ENCODE measurements at places on chromosomes 7 and 10. TPM values are rescaled to one million over a fixed set of nuclear protein-coding genes. Genes with fewer than 3 reads are reported as not detected.

The UCMA gene
- total RNA-seq, result not detected

GRCh38 chr7:132666071-132666773, 90.0 kb upstream of the PLXNA4 start:
- DNase-seq, result no peak

The TCERG1L gene
- total RNA-seq, result not detected

DNA sequence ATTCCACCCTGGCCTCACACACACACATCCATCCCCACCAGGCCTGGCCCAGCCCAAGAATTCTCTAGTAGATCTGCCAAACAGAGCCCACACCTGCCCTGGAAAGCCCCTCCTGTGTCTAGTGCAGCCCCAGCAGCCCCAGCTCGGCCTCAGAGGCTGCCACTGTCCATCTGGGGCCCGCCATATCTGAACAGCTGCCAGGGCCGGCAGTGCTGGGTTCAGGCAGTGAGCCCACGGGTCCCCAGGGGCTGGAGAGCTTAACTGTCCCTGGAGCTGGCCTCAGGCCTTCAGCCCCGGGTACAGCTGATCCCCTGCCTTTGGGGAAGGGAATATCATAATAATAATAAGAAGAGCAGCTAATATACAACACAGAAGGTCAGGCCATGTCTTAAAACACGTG, 574 bp downstream of the MYL10 start:
- no peak for DNase-seq

The TFEC gene
- 0.66 TPM for total RNA-seq

DNA sequence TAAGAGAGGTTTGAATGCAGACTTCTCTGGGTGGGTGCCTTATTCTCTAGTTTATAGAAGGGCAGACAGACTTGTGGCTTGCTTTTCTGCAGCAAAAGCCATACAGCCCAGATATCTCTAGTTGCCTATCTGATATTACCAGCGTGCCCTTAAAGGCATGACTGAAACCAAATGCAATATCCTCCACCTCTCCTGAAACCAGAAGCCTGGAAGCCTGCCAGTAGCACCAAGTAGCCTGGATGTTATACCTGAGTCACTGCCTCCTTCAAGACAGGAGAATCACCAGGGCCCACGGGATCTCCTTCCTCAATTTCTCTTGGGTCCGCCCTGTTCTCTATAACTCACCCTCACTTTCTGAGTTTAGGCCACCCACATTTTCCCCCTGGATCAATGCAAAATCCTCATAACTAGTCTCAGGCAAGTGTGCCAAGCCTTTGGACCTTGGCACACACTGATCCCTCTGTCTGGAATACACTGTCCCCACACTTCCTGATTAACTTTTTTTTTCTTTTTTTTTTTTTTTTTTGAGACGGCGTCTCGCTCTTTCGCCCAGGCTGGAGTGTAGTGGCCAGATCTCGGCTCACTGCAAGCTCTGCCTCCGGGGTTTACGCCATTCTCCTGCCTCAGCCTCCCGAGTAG, 638.4 kb downstream of the GALNT17 start:
- DNase-seq, result no peak

The SGPL1 gene
- total RNA-seq, result 98.9 TPM

GRCh38 chr7:86598721-86599120, 45.0 kb upstream of the GRM3 start:
- no peak for DNase-seq

The ADAM12 gene
- total RNA-seq, result 0.87 TPM

DNA sequence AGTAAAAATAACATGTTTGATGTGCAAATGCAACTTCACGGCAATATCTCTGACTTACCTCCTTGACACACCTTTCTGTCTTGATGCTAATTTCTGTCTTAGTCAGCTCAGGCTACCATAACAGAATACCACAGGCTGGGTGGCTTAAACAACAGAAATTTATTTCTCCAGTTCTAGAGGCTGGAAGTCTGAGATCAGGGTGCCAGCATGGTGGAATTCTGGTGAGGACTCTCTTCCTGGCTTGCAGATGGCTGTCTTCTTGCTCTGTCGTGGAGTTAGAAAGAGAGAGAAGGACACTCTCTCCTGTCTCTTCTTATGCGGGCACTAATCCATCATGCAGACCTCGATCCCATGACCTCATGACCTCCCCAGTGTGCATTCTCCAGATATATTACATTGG, 134.9 kb downstream of the VTI1A start:
- no peak for DNase-seq

The RPEL1 gene
- total RNA-seq, result not detected

DNA sequence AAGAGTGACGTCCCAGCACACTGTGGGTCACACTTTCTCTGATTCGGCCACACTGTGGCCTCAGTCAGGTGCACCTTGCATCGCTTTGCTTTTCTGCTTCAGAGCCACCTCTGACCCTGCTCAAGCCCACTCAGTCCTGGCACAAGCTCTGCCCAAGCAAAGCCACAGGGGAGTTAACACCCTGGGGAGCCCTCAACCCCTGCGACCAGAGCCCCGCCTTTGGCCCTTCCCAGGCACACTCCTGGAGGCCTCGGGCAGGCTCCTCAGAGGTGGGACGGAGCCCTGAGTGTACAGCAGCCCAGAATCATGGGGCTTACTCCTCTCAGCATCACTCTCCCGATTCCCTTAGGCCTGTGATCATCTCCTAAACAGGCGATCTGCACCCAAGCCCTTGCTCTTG, 71.0 kb downstream of the HIPK2 start:
- no peak for DNase-seq

DNA sequence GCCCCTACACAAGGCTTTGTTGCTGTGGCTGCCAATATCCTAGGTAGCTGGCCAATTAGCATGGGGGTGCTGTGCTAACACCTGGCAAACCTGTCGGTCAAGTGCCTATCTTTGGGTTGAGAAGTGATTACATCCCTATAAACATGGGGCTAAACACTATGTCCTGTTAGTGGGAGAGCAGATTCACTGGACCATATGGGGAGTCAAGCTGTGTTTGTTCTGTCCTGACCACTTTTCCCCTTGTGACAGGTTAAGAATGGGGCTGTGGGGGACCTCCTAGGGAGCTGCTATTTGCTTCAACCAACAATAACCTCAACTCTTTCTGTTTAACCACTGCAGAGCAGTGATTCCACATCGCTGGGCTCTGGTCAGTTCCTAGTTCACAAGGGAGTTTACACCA, 151.5 kb upstream of the AOAH start:
- DNase-seq, result no peak

The PAX4 gene
- total RNA-seq, result not detected

The ZNF736 gene
- 14.6 TPM for total RNA-seq

The BAZ1B gene
- total RNA-seq, result 86.5 TPM

DNA sequence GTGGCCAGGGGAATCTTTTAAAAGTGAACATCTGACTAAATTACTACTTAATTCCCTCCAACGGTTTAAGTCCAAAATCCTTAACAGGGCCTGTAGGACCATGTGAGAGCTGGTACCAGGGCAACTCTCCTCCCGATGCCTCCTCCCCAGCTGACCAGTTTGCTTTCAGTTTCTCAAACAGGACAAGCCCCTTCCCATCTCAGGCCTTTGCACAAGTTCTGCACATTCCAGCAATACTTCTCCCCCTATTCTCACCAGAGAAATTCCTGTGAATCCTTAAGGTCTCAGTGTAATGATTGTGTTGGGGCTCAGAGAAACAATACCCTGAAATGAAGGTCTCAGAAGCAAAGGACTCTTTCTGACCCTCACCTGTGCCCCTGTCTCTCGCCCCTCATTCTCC, 8.0 kb upstream of the CALHM1 start:
- no peak for DNase-seq

DNA sequence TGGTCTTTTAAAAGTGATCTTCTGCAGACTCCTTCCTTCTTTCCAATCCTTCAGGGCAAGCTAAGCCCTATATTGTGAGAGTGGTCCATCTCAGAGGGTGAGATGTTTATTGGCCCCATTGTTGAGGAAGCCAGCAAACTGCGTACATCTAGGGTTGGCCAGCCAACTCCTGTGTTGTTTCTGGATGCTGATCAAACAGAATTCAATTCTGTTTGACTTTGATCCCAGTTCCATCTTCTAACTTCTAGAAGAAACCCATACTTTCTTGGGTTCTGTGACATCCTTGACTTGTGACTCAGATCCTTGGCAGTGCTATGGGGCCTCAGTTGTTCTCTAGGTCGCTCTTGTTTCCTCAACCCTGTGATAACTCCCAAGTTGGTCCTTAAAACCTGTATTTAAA, 116.2 kb downstream of the LSMEM1 start:
- no peak for DNase-seq

DNA sequence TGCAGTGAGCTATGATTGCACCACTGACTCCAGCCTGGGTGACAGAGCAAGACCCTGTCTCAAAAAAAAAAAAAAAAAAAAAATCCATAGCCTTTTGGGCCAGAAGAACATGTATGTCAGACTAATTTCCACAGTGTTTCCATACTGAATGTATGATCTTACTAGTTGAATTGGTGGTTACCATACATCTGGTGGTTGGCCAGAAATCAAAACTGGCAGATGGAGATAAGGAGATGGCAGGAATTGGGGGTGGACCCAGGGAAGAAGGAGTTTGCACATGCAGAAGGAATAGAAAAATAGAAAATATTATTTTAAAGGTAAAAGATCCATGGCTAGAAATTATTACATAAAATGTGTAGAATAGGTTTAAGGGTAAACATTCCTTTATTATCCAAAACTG, 3.7 kb upstream of the ATOH7 start:
- DNase-seq, result no peak

The GNB2 gene
- 231 TPM for total RNA-seq

DNA sequence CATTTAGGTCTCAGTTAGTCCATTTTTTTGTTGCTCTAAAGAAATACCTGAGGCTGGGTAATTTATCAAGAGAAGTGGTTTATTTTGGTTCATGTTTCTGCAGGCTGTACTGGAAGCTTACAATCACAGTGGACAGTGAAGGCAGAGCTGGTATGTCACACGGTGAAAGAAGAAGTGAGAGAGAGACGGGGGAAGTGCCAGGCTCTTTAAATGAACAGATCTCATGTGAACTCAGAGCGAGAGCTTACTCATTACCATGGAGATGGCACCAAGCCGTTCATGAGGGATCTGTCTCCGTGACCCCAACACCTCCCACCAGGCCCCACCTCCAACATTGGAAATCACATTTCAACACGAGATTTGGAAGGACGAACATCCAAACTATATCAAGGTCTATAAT, 18.9 kb upstream of the PNLIPRP3 start:
- no peak for DNase-seq

- DNase-seq, result peak; percentile 90
These were observed 72.6 kb downstream of the PFKFB3 start for GRCh38 chr10:6275022-6275997.

The ZKSCAN1 gene
- total RNA-seq, result 30.9 TPM

The CDHR3 gene
- total RNA-seq, result 0.63 TPM

GRCh38 chr10:22552888-22553378, 161.4 kb downstream of the PIP4K2A start:
- no peak for DNase-seq

The NYAP1 gene
- total RNA-seq, result 0.18 TPM

GRCh38 chr7:155422151-155422550, 35.8 kb upstream of the EN2 start:
- no peak for DNase-seq

The NAT16 gene
- total RNA-seq, result not detected

DNA sequence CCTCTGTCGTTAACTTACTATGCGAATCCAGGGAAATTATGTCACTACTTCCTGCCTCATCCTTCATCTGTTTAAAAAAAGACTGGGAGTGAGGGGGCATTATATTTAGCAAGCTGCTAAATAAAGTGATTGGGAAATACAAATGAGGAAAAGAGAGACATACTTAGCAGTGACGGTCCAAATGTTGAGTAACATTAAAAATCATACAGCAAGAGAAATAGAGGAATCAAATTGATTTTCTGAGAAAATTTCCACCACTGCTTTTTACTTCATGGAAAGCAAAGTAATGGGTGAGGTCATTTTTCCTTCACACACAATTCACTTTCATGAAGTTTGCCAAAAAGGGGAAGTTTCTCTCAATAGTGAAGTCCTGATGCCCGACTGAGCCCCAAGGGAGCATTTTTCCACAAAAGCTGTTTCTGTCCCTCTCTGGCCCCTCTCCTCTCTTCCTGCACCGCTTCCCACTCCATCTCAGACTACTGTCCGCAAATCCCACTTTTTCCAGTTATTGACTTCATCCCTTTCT, 61.9 kb upstream of the ADO start:
- no peak for DNase-seq

DNA sequence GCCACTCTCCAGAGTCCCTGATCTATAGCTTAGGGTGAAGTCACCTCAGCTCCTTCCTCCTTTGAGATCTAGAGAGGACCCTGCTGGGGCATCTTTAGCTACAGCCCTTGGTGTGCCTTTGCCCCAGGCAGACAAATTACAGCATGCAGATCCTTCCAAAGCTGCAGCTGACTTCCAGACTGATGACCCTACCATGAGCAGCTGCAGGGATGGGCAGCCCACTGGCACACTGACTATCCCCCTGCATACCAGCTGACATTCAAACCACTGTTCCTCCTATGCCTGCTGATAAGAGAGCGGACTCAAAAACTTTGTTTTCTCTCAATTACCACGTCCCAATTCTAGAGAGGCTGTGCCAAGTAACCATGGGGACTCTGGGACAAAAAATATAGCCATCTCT, 70.6 kb downstream of the COL13A1 start:
- DNase-seq, result no peak

DNA sequence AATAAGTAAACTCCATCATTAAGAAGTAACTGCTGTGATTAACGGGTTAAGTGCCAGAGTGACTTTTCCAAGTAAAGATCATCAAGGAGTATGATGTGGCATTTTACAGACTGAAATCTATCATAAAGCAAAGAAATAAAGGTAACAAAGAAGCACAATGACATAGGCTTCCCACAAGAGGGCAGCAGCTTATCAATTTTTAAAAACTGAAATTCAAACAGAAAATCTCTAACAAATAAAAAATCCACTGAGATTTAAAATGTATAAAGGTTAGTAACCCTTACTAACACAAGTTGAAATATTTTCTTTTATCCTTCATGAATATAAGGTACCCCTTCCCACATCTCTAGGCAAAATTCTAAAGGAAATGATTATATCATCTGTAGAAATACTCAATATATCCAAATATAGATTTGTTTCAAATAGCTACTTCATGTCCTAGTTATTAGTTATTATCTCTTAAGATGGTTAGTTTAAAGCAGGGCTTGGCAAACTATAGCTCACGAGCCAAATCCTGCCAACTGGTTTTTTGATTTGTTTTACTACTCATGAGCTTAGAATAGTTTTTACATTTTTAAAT, 29.2 kb downstream of the FAM3C start:
- DNase-seq, result peak; percentile 8

The OR2A1 gene
- total RNA-seq, result not detected

DNA sequence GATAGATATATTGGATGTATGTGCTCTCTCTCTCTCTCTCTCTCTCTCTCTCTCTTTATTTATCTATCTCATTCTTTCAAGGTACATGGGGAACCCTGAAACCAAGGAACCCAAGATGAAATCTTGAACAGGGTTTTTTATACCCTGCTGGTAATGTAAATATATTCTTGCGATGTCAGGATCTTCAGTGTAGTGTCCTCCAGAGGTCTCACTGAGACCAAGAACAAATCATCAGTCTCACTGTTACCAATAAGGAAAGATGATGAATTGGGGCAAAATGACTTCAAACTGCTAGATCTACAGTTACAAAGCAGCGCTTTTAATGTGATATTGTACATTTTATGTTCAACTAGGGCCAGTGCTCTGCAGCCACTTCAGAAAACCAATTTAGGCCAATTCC, 423.5 kb downstream of the ANKRD7 start:
- DNase-seq, result no peak

The AGMO gene
- not detected for total RNA-seq

- DNase-seq, result peak; percentile 22
These were observed 81.9 kb upstream of the CALN1 start for GRCh38 chr7:72493850-72494661.

The CFAP43 gene
- 0.20 TPM for total RNA-seq
